ENCODE measurements at places on chromosomes 2 and 18.

DNA sequence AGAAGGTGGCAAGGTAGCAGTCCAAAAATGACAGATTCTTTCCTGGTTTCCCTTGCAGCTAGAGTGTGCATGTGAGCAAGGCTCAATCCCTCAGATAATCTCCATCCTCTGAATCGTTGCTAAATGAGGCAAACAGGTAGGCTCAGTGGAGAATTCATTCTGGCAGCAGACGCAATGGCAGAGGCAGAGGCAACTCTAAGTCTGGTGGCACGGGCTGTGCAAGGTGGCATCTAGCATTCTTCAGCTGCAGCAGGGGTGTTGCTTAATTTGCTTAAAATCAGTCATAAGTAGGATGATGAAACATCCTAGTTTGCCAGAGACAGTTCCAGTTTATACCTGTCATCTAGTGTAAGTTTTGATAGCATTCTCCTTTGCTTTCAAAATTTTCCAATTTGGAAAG lies 391.1 kb upstream of the MEX3C start:
- DNase-seq, result no peak

DNA sequence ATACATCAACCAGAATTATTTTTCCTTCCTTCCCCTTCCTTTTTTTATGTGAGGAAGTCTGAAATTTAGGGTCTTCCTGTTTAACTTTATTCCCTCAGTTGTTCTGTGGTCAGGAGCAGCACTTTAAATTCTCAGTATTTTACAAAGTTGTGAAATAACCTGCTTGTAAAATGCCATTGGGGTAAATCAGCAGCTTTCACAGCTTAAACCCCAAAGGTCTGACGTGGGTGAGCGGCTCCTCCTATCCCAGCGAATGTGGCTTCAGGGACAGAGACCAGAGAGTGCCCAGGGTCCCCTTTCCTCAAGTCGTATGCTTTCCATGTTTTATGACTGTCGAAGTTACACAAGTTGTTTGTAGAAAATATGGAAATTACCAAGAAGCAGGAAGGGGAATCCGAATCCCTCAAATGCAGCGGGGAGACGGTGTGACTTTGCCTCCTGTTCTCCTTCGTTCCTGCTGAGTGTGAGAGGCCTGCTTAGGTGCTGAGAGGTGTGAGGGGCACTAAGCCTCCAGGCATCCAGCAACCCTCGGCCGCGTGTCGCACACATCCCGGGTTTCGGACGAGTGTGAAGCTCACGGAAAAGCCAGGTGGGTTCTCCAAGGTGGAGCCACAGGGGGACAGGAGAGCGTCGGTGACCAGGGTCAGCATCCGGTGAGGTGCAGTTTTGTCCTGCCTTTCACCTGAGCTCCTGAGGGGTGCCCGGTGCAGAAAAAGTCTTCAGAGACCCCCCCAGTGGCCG lies 10.8 kb upstream of the KCNG2 start:
- DNase-seq, result no peak

GRCh38 chr2:8257502-8257901 lies 424.4 kb upstream of the ID2 start:
- DNase-seq, result no peak

- no peak for DNase-seq
Measured at GRCh38 chr2:7588295-7588694, 671.1 kb downstream of the RNF144A start.

DNA sequence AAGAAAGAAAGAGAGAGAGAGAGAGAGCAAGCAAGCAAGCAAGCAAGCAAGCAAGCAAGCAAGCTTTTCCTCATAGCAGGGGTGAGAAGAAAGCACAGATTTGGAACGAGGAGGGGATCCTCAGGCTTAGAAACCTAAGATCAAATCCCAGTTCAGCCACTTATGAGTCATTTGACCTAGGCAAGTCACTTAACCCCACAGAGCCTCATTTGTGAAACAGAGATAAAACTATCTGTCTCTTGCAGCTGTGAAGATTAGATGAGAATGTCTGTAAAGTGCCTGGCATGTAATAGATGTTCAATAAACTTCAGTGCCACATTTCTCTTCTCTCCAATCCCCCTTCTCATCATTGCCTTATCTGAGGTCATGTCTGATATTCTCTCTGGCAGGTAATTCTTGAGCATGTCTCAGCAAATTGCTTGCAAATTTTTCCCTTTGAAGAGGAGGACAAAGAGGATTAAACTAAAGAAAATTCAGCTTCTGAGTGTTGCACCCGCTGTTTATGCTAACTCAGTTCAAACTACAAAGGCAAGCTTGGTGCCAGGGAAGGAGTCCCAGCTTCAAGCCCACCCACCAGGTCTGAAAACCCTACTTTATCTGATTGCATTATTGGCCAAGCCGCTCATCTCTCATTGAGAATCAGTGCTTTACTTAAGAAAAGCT lies 20.3 kb downstream of the ALK start:
- no peak for DNase-seq

GRCh38 chr2:204012072-204012653 lies 75.6 kb downstream of the ICOS start:
- DNase-seq, result no peak

DNA sequence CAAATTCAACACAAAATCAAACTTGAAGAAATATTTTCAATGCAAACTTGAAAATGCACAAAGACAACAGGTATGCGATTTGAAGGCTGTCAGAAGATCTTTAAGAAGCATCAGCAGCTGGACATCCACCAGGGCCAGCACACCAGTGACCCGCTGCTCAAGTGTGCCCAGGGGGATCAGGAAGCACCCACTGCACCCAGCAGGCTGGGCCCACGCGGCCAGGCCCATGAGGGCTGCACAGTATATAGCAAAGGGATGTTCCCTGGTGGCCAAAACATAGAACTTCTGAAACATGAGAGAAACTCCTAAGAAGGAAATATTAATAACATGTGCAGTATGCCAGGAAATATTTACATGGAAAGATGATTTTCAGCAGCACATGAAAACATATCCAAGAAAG lies 25.0 kb downstream of the WDFY1 start:
- no peak for DNase-seq

DNA sequence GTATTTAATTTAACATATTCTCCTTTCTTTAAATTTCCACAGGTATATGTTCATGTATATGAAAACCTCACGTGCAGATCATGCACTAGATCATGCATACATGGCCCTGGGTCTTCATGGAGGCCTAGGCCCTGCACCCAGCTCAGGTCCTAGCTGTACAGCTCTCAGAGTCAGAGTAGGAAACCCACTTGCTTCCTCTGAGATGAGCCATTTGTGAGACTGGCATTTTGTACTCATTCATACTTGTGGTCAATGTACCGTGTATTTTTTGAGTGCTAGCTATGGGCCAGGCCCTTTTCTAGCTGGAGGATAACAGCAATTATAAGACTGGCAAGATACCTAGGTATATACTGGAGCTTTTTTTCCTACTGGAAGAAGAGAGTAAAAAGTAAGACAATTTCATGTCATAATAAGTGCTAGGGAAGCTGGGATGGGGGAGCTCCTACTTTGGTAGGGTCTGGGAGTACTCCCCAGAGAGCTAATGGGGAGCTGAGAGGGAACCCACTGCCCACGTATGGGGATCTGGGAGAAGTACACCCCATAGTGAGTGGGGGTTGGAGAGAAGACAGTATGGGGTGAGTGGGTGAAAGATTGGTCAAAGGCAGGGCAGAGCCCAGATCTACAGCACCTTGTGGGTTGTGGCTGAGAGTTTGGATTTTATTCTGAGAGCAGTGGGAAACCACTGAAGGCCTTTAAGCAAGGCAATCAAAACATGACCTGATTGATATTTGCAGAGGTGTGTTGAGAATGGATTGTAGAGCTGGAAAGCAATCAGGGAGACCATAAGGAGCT lies 72.0 kb downstream of the POLE4 start:
- DNase-seq, result no peak

GRCh38 chr2:238912228-238912915 lies 64.5 kb downstream of the TWIST2 start:
- peak; percentile 24 for DNase-seq

- no peak for DNase-seq
Measured at GRCh38 chr18:3384664-3385563, 65.1 kb upstream of the TGIF1 start.

- DNase-seq, result no peak
Measured at GRCh38 chr2:8241317-8241716, 440.5 kb upstream of the ID2 start.

- no peak for DNase-seq
Measured at GRCh38 chr2:237806334-237806733, 7.8 kb downstream of the RBM44 start.

DNA sequence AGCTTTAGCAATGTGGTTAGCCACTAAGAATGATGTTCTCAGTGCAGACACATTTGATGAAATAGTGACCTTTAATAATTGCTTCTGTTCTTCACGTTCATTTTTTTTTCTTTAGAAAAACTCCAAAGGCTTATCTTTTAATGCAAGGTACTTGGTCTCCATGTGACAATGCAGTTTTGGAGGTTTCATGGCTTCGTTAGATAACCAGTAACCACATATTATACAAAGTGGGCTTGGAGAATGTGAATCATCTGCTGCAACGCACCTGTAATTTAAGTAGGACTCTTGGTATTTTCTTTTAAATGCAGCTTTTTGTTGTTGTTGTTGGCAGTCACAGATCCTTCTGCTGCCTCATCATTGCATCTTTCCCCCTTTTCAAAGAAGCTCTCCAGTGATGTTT lies 1606.3 kb downstream of the SUCLG1 start:
- DNase-seq, result no peak

DNA sequence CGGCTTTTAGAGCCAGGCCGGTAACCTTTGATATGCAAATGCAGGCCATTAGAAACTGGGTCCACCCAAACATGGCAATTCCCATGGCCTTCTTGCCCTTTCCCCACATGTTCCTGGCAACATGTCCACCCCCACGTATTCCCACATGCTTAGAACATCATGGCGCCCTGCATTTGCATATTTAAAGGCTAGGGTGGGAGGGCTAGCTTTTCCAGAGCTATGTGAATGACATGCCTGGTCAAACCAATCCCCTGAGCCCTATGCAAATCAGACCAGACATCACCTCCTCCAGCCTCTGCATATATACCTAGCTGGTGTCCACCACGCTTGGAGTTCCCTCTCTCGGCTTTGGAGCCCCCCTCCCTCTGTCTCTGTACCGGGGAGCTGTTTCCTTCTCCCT lies 481.9 kb downstream of the CDH2 start:
- no peak for DNase-seq

- no peak for DNase-seq
Measured at GRCh38 chr2:239142296-239142695, 258.5 kb downstream of the HDAC4 start.

DNA sequence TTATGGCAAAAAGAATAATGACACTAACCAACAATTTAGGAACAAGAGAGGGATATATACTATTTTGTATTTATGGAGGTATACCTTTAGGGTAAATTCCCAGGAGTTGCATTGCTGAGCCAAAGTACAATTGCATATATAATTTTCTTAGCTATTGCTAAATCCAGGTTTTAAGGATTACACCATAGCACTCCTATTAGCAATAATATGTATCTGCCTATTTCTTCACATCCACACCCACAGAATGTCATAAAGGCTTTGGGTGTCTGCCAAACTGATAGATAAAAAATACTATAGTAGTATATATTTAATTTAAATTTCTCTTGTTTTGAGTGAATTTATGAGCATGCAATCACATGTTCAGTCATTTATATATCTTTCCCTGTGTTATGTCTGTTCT lies 11.5 kb upstream of the SERPINB13 start:
- DNase-seq, result no peak

GRCh38 chr18:66346833-66347588 lies 256.9 kb downstream of the CDH19 start:
- DNase-seq, result no peak

DNA sequence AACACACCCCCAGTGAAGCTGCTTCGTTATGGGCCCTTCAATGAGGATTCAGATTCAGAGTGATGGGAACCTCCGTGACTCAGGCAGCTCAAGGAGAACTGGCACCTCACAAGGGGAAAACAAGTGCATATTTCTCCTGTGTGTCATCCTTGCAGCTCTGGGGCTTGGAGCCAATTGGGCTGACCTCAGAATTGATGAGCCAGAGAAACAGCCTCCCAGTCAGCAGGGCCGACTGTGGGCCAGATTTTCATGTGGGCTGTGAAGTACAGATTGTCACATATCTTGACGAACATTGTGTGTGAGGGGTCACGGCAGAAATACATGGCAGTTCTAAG lies 189.6 kb upstream of the SP5 start:
- DNase-seq, result peak; percentile 82

- DNase-seq, result no peak
Measured at GRCh38 chr2:204110338-204110741, 173.8 kb downstream of the ICOS start.

- no peak for DNase-seq
Measured at GRCh38 chr2:98959810-98960507, 23.9 kb upstream of the CRACDL start.

DNA sequence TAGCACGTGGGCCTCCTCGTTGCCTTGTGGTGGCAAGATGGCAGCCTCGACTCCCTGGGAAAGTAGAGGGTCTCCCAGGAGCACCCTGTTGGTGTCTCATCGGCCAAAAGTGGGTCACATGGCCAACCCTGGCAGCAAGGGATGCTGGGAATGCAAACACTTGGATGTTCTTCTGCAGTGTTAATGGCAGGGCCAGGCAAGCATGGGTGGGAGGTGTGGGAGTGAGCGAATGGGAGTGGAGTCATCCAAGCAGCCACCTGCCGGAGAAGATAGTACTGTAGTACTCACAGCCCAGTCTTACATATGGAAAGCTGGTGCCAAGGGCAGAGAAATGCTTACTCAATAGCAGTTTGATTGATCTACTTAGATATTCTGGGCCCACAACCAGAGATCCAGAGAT lies 122.2 kb downstream of the INHBB start:
- no peak for DNase-seq

DNA sequence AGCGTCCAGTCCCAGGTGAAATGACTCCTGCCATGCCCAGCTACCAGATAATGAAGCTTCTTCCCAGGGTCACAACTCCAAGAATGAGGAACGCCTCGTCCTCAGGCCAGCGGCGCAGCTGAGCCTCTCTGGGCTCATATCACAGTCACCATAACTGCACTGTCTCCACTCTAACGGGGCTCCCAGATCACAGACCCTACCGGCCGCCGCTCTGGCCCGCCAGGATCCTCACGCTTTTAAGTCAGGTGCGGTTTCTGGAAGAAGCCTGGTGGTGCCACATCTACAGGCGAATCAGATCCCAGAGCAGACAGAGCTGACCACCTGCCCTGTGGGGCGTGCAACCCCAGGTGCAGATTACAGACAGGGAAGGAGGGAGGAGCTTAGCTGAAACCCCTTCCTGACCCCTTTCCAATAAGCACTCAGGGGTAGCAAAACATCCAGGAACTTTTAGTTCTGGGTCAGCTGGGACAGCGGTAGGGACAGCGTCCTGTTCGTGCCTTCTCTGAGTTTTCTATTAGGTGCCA lies 3.7 kb upstream of the ACKR3 start:
- DNase-seq, result no peak

- DNase-seq, result no peak
Measured at GRCh38 chr18:54622084-54622483, 31.0 kb downstream of the DYNAP start.

All from ovary (tissue), 10 donors.